Sigmoid colon (tissue), 7 donors: ENCODE measurements at places on chromosomes 7 and 10.

DNA sequence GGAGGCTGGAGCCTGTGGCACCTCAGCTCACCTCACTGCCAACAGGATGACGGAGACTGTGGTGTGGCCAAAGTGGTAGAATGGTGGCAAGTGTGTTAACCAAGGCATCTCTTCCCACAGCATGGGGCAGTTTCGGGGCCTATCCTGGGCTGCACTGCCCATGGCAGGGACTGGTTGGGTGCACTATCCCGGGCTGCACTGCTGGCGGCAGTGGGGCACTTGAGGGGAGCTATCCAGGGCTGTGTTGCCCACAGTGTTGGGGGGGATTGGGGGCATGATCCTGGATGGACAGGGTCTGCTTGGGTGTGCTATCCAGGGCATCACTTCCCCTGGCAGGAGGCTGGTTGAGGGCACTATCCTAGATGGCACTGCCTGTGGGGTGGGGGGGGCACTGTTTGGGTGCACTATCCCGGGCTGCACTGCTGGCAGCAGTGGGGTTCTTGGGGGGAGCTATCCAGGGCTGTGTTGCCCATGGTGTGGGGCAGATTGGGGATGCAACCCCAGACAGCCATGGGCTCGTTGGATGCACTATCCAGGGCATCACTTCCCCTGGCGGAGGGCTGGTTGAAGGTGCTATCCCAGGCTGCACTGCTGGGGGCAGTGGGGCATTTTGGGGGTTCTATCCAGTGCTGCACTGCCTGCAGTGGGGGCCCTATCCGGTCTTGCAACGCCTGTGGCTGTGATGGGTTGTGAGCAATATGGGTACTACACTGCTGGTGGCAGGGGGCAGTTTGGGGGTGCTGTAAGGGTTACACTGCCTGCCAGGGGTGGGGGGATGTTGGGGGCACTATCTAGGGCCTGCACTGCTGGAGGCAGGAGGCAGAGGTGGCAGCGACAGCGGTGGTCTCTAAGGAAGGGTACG, 129.7 kb downstream of the ZNF248 start:
- DNase-seq, result no peak

DNA sequence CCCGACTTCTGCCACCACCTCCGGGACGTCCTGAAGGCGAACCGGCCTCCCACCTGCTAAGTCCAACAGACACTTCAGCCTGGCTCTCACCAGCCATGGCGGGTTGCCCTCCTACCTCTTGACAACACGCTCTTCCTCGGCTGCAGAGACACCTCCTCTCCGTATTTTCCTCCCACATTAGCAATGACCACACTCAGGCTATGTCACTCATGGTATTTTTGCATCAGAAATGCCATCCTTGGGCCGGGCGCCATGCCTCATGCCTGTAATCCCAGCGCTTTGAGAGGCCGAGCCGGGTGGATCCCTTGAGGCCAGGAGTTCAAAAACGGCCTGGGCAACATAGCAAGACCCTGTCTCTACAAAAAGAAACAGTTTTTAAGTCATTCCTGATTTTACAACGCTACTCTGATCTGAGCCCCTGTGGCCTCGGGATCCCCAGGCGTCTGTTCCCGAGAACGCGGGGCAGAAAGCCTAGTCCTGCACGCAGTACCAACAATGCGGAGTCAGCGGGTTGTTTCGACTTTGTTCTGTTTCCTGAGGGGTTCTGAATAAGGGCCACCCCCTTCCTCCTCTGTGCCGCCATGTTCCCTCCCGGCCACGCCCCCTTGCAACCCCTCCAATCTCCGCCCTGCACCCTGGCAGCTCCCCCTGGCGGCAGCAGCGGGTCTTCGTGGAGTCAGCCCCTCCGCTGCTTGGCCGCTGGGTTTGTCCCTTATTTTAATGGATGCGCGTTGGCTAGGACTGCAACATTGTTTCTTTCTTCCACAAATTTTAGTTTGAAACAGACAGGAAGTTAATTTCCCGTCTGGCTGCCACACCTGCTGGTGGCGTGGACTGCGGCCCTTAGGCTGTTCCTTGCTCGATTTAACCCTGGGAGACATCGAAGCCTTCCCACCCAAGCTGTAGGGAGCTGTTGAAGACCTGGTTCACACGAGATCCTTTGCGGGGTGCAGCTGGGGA, 9.7 kb upstream of the ZFAND2A start:
- peak; percentile 92 for DNase-seq

GRCh38 chr10:87925570-87925969, 62.1 kb downstream of the PTEN start:
- DNase-seq, result no peak

DNA sequence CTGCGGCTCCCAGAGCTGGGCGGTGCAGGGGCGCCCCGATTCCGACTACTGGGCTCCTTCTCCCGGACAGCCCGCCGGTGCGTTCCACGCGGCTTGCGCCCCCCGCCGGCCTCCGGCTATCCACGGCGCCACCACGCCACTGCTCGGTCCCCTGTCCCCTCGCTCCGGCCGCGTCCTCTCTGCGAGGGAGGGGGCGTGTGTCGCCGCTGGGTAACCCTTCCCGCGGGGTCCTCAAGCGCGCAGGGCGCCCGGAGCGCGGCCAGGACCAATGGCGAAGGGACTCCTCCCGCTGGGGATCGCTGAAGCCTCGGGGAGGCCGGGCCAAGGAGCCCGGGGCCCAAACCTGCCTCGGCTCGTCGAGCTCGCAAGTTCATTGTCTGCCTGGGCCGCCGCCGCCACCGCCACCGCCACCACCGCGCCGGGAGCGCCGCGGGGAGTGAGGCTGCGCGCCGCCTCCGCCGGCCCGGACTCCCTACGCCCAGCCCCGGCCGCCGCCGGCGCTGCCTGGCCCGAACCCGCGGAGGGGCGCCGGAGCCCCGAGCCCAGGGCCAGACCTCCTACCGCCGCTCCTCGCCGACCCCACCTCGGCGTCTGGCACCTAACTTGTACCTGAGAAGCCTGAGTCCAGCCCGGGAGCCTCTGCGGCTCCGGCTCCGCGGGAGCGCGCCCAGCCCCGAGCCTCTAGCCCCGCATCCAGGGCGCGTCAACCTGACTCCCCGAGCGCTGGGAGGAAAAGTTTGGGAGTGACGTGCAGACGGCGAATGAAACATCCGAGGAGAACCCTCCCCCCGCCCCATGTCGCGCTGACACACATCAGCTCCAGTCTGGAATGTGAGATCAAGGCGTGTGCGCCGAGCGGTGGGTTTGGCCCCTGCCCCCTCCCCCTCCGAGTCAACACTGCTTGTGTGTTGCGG, at the start of gene CHST15:
Gene CHST15 (minus strand): TSS at position 739 of the 914 bp plus-strand sequence. CDS start 47,386 bp downstream, outside the sequence.
- peak; percentile 89 for DNase-seq

DNA sequence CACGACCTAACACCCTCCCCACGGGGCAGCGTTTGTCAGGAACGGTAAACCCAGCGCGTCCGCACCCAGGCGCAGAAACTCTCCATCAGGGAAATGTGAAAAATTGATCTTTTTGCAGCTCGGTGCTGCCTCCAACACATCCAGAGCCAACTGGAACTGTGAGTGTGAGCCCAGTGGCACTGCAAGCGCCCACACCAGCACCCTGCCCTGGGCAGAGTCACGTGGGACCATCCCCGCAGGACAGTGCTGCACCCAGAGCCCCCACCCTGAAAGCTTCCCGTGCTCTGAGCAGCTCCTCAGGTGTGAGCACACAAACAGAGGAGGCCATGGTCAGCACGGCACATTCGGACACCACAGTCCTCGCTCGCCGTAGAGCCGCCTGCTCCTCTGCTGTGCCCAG, 330.9 kb downstream of the DNAJB6 start:
- DNase-seq, result peak; percentile 32

DNA sequence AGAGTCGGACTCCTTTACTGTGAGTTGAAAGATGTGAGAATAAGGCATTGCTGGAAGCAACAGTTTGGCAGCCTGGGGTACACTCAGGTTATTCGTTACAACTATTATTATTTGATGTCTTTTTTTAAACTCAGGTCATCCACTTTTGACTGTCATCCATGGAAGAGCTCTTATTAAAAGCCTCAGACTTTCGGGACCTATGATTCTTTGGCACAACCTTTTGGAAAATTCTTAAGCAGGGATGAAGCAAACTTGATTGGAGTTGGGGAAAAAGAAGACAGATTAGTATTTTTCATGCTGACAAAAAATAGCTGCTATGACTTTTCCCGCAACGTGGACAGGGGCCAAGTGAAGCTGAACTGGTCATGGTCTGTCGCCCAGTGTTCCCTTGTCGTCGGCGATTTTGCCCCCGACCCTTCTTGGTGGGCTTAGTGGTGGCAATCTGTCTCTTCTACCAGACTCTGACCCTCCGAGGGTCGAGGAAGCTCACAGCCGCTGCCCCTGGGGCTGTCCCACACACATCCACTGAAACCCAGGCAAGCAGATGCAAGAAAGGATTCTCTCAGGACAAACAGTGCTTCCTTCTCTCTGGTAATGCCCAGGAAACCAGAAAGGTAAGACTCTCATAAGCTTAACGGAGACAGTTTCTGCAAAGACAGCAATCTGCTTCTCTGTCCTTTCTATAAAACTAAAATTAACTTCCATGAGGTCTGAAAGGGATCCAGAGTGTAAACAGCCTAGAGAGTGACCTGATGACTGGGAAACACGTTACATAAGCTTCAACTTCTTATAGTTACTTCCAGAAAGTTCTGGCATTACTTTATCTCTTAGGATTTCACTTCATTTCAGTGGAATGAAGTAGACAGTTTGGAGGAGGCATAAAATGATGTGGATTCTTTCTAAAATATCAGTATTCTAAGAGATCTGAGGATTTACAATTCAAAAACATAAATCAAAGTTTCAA, 1.0 kb downstream of the CPED1 start:
- DNase-seq, result peak; percentile 70

GRCh38 chr10:61284222-61284890, 168.8 kb downstream of the TMEM26 start:
- DNase-seq, result no peak

DNA sequence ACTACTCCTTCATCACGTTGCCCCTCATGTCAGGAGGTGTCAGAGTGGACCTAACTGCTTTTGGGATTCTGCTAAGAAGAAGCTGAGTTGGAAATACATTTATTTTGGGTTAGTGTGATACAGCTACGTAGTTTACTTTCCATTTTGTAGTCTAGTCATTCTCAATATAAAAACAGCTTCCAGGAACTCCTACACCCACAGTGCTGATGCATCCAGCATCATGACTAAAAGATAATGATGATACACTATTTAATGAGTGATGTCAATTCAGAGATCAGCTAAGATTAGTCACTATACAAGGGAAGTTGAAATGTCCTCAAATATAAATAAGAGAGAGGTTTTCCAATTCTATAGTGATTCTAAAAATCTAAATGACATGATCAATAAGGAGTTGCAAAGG, 264.2 kb upstream of the SLC26A5 start:
- no peak for DNase-seq

DNA sequence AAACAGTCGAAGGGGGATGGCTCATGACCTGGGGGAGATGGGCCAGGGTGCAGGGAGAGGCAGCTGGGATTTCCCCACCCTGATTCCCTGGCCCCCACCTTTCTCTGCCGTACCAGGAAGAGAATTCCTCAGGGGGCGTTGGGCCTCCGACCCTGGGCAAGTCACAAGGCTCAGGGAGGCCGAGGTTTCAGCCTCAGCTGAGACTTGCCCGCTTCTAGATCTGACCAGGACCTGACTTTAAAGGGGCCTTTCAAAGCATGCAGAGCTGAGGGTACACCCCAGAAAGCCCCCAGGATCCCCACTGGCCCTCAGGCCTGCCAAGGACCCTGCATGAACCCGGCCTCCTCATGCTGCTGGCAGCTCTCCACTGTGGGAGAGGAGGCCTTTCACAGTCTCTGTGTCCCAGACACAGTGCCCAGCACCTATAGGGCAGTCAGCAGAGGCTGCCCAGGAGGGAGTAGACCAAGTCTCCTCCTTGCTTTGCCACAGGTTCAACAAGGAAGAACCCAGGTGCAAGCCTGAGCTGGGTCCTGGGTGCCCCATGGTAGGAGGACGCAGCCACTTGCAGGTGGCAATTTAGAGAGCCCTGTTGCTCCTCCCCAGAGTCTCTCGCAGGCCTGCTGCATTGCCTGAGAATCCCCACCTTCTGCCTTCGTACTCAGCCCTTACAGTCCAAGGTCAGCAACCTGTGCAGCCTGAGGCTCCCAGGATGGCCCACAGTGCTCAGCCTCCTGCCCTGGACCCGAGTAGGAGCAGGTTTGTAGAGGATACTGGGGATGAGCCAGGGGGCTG, 89.3 kb downstream of the CHST15 start:
- peak; percentile 61 for DNase-seq

- DNase-seq, result no peak
These were observed 10.5 kb downstream of the POLR1F start for GRCh38 chr7:19698331-19698730.

DNA sequence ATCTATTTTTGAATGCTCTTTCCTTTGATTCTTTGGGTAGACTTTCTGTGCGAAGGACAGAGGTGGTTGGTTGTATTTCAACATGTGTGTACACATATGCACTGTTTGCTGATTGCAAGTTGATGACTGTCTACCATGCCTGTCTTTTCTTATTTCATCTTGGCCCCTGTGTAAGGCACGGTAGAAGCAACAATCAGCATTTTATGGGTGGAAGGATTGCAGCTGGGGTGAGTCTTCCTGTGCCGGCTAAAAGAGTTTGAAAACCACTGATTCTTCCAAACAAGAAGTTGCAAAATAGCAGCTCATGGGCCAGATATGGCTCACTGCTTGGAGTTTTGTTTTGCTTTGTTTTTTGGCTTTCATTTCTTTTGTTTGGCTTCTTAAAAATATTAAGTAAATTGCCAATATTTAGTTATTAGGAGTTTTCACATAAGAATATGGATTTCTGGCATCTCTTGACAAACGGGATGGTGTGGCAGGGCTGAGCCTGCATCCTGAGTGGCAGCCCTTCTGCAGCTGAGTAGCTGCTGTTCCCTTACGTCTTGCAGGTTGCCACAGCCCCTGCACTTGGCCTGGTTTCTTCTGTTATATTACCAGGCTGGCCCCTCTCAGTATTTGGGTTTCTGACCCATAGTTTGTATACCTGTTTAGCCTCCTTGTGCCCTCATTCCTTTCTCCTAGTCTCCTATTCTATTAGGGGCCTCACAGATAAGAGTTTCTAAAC, 7.2 kb downstream of the ZNF862 start:
- DNase-seq, result peak; percentile 55

DNA sequence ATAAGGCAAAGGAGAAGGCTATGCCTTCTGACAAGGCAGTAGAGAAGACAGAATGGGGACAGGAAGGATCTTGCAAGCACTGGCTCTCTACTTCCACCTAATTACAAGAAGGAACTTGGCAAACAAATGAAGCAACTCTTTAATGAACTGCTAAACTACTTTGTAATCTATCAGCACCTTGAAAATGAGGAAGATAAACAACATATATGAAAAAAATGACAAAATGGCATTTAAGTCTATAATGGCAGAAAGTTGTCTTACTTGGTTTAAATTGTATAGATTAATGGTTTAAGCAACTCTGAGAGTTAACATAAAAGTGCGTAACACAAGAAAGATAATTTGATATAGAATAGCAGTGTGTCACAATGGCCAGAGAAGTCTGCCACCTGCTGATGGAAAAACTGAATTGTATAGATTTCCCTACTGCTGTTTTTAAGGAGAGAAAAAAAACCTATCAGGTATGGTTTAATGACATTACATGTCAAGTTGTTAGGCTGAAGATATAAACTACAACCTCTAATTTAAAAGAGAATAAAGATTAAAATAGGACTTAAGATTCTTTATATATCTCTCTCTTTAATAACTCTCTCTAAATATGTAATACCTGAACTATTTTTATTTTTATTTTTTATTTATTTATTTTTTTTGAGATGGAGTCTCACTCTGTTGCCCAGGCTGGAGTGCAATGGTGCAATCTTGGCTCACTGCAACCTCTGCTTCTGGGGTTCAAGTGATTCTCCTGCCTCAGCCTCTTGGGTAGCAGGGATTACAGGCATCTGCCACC, 11.8 kb downstream of the NT5C3A start:
- no peak for DNase-seq

- no peak for DNase-seq
These were observed 50.0 kb downstream of the PRPF18 start for GRCh38 chr10:13636776-13637175.

GRCh38 chr7:4257146-4258111, 424.7 kb upstream of the FOXK1 start:
- no peak for DNase-seq
